ENCODE measurements at places on chromosomes 12 and 14.
A peak's percentile ranks its signal among the peaks of the same experiment; 100 is the strongest.

GRCh38 chr14:50225974-50226297, 5.4 kb downstream of the SOS2 start:
- no peak for DNase-seq

- DNase-seq: no peak
Measured at GRCh38 chr12:6058481-6059161, 65.8 kb downstream of the VWF start.

DNA sequence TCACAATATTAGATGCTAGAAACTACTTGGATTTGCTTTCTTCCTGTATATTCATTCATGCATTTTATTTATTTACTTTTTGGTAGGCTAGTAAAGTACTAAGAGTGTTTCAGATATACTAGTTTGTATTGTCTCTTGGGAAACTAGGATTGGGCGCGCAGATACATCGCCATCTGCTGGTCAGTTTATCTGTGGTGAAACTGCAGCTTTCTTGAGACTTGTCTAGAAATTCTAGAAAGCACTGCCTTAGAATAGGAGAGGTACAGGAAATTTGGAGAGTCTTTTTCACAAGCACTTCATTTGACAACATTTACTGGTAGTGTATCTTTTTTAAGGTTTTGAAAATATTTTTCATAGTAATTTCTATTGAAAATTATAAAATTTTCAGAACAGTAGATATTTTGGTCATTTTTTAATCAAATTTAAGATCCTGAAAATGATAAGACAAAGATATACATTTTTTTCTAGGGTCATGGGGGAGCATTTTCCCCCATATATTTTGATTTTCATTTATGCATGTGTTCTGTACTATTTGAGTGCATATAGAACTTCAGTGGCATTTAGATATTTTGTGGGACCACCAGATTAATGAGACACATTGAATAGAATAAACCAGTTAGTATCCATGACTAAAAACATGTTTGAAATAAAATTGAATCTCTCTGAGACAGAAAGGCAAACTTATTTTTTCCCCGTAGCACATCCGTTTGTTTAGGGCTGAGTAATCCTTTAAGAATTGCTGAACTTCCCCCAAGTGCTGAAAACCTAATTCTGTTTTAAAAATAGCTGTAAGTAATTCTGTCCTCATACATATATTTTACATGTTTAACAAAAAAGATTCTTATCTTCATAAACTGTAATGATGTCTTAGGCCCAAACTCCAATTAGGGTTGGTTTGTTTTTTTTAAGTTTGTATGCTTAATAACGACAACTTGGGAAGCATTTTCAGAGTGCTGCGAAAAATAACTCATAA, 44.5 kb downstream of the SLC38A6 start:
- no peak for DNase-seq

DNA sequence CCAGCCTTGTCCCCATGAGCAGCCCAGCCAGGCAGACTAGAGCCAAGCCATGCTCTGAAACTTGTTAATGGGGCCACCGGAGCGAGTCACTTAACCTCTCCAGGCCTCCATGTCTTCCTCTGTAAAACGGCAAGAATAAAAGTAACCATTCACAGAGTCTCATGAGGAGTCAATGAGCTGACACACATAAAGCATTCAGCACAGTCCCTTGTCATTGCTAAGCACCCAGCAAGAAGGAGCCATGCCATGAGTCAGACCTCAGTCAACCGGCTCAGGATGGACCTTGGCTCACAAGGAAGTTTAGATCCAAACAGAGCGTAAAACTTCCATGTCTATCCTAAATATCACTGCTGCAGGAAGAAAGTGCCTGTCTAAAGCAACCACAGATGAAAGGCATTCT, 10.6 kb downstream of the FICD start:
- DNase-seq: no peak

GRCh38 chr12:118840399-118840798, 140.9 kb upstream of the SRRM4 start:
- DNase-seq: no peak

DNA sequence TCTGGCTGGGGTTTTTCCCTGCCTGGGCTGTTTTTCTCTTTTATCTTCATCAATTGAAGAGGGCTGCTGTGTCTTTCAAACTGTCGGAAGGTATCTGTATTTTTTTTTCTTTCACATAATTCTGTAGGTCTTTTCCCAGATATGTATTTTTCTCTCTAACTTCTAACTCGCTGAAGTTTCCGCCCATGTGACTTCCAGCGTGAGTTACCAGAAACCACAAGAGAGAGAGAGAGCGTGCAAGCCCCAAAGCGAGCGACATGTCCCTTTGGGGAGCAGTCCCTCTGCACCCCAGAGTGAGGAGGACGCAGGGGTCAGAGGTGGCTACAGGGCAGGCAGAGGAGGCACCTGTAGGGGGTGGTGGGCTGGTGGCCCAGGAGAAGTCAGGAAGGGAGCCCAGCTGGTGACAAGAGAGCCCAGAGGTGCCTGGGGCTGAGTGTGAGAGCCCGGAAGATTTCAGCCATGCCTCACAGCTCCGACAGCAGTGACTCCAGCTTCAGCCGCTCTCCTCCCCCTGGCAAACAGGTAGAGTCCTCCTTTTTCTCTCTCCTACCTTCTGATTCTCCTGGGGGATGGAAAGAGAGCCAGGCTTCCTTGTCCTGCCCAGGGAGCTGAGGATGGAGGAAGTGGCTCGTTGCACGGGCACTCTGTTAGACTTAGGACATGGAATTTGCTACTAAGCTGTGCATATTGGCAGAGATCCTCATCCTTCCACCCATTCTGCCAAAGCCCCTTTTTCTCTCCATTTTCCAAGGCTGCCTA, at the start of gene BATF:
Gene BATF (plus strand): TSS at position 246 of the 759 bp plus-strand sequence. CDS start 214 bp downstream, at position 460.
- peak; percentile 76 for DNase-seq

DNA sequence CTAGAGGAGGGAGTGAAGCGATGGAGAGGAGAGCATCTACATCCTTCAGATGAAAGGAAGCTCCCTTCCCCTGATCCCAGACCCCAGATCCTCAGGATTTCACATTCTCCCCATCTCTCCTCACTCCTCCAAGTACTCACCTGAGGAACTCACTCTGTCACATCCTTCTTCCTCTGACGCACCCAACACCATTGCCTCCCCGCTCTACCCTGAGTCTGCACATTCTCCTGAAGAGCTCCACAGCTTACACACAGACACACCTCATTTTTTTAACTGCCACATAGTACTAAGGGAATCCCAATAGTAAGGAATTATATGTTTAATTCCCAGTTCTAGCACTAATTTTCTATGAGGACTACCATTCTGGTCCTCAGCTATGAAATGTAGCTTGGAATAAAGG, 16.3 kb upstream of the METTL17 start:
- no peak for DNase-seq

- no peak for DNase-seq
Measured at GRCh38 chr12:91189516-91189915, 6.9 kb upstream of the DCN start.

DNA sequence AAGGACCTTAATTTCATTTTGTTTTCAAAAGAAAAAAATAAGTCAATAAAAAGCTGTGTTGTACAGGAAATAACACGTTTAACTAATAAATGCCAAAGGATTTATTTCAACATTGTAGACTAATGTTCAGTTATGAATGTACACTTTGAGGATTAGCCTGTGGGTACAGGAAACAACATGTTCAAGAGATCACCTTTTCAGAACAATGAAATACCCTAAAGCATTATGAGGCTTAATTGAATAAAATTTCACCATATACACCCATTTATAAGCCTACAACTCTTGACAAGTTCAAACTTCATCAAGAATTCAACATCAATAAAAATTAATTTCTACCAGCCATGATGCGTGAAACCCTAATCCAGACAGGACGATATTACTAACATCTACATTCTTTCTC, 56.6 kb upstream of the SLC6A15 start:
- no peak for DNase-seq

DNA sequence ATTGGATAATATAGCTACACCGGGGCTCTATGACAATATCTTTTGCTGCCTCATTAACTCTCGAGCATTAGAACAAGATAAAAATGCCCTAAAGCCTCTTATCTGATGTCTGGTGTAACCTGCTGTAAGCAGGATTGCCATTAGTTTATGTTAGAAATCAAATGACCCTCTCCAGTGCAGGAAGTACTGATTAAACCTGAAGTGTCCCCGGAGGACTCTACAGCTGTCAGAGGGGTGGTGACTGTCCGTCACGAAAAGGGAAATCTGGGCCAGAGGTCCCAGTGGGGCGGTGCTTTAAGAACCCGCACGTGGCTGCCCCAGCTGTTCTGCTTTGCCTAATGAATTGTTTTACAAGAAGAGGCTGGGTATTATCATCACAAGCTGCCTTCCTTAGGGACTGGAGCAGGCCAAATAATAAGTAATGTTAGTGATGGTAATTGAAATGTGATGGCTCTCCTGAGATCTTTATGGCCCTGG, 55.7 kb downstream of the LIN52 start:
- no peak for DNase-seq

DNA sequence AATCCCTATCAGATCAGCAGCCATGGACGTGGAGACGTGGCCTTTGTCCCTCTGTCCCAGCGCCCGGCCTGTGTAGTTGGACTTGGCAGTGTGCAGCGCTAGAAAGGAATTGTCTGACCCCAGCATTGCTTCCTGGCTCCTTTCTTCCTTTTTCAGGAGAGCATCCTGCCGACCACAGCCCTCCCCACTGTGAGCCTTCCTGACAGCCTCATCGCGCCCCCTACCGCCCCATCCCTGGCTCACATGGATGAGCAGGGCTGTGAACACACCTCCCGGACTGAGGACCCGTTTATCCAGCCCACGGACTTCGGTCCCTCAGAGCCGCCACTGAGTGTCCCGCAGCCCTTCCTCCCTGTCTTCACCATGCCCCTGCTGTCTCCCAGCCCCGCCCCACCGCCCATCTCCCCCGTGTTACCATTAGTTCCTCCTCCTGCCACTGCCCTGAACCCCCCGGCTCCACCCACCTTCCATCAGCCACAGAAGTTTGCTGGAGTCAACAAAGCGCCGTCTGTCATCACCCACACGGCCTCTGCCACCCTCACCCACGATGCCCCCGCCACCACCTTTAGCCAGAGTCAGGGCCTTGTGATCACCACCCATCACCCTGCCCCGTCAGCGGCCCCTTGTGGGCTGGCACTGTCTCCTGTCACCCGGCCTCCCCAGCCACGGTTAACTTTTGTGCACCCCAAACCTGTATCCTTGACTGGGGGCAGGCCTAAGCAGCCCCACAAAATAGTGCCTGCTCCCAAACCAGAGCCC, 40.6 kb downstream of the IL31 start:
- DNase-seq: no peak

DNA sequence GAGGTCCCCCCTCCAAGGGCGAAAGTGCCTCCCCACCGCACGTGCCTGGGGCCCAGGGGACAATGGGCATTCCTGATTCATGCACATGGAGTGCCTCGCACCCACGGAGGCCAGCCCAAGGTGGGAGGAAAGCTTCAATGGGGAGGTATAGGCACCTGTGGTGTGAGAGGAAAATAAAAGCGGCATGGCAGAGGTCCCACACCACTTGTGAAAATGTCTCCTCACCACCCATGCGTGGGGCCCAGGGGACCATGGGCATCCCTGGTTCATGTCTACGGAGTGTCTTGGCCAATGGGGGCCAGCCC, 384.7 kb downstream of the ALG10 start:
- DNase-seq: no peak

DNA sequence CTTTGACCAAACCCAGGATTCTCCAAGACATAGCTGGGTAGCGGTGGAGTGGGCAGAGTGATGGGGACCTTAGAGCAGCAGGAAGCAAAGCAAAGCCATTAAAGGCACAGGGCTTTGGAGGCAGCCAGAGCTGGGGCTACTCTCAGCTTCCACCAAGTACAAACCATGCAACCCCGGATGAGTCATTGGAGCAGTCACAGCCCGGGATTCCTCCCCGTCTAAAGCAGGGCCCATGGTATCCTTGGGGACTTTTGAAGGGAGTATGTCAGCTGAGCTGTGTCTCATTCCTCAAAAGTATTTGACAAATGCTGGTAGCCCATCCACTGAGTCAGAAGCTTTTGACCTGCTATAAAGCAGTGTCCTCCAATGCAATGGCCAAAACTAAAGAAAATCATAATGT, 9.7 kb upstream of the IFI27 start:
- no peak for DNase-seq

GRCh38 chr12:5965950-5966383, 20.9 kb upstream of the ANO2 start:
- peak; percentile 20 for DNase-seq

DNA sequence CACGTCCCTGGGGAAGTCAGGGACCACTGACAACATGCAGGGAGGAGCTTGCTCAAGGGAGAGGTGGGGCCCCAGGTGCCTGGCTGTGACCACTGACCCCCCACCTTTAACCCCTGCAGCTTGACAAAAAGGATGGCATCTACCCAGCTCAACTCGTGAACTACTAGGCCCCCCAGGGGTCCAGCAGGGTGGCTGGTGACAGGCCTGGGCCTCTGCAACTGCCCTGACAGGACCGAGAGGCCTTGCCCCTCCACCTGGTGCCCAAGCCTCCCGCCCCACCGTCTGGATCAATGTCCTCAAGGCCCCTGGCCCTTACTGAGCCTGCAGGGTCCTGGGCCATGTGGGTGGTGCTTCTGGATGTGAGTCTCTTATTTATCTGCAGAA, 26.3 kb downstream of the HIP1R start:
- no peak for DNase-seq

- no peak for DNase-seq
Measured at GRCh38 chr12:113463746-113464451, 7.8 kb downstream of the LHX5 start.

- no peak for DNase-seq
Measured at GRCh38 chr12:112798048-112798760, 6.7 kb downstream of the RPH3A start.

GRCh38 chr14:50040401-50040775, 76.0 kb downstream of the VCPKMT start:
- peak; percentile 8 for DNase-seq
